ENCODE measurements at places on chromosomes 3 and 15.

DNA sequence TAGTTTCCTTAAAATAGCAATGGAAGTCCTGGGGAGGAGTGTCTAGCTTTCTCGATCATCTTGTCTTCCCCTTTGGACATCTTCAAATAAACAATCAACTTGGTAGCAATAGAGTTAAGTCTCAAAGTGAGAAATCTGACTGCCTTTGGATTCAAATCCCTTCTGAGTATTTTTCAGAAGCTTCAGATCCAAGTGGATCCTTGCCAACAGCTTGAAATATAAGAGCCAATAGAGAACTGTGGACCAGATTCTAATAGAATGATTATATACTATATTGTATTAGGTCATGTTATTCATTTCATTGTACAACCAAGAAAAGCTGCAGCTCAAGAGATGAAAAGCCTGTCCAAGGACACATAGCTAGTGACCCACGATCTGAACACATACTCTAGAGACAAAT, 60.2 kb downstream of the SYNPR start:
- no peak for DNase-seq

DNA sequence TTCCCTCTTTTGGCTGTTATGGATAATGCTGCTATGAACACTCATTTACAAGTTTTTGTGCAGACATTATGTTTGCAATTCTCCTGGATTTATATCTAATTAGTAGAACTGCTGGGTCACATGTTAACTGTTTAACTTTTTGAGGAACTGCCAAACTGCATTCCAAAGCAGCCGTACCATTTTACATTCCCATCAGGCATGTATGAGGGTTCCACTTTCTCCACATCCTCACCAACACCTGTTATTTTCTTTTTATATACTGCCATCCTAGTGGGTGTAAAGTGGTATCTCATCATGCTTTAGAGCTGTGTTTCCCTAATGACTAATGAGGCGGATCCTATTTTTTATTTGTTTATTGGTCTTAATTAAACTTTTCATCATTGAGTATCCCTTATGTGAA, 9.2 kb downstream of the KPNA4 start:
- DNase-seq: no peak

- DNase-seq: no peak
Measured at GRCh38 chr15:76382987-76383728, 46.6 kb downstream of the ISL2 start.

DNA sequence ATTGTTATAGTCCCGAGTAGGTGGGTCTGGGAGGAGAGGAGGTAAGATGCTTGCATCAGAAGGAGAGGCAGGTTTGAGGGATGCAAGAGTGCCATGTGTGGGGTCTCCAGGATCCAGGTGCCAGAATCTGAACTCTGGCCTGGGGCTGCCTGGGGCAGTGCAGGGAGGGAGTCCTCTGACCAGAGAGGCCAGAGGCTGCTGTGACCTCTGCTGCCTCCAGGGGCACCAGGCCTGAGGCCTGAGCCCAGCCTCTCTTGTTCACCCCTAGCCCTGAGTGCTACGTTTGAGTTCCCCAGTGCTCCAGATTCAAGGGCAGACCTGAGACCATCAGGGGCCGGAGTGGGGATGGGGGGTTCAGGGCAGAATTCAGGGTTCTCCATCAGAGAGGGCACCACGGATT, 7.4 kb downstream of the SLC38A3 start:
- DNase-seq: no peak

- no peak for DNase-seq
Measured at GRCh38 chr15:70453238-70453637, 310.1 kb downstream of the UACA start.

DNA sequence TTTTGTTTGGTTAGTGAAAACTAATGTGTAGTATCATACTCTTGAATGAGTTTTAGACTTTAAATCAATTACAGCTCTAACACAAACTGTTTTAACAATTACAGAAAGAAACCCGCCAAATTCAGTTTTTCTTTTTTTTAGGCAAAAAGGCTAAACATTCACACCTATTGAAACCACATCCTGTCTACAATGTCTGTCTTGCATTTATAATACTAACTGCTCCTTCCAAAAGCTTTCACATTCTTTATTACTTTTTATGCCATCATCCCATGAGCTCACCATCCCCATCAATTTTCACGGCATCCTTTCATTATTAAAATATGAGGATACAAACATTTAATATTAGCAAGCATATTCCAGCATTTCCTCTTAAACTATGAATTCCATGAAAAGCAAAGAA, 593.3 kb downstream of the FOXP1 start:
- no peak for DNase-seq

- DNase-seq: no peak
Measured at GRCh38 chr15:64683378-64683777, 92.0 kb downstream of the RBPMS2 start.

- DNase-seq: no peak
Measured at GRCh38 chr15:68583321-68583720, 4.5 kb downstream of the CORO2B start.
